CD4-positive, alpha-beta T cell treated with Interleukin-4 for 1 hour (primary cell): ENCODE measurements at places on chromosomes 11 and 22.

GRCh38 chr11:59144096-59144495, 1.4 kb downstream of the FAM111A start:
- DNase-seq = peak; percentile 13

DNA sequence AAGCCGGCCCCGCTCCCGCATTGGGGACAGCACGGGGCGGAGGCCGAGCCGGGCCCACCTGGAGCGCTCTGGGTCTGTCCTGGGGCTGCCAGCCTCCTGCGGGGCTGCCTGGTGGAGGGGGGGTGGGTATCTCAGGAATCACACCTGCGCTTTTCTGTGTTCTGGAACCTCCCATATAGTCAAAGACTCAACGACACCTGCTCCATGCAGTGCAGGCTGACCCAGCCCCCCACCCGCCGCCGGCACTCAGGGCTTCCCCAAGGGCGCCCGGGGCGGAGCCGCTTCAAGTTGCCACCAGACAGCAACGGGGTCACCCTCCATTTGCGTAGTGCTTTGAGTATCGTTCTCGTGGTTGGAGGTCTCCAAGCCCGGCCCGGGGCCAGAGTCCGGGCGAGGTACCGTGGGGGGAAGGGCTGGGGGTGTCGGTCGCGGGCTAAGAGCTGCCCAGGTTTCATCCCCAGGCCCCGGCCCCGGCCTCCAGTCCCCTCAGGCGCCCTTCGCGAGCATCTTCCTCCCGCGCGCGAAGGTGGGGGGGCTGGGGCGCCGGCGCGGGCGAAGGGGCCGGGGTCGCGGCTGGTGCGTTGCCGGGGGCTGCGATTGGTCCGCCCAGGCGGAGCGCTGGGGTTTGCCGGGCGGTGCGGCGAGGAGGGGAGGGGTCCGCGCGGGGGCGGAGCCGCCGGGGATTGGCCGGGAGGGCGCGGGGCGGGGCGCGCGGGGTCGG, 6.6 kb downstream of the TSPAN4 start:
- peak; percentile 42 for DNase-seq

DNA sequence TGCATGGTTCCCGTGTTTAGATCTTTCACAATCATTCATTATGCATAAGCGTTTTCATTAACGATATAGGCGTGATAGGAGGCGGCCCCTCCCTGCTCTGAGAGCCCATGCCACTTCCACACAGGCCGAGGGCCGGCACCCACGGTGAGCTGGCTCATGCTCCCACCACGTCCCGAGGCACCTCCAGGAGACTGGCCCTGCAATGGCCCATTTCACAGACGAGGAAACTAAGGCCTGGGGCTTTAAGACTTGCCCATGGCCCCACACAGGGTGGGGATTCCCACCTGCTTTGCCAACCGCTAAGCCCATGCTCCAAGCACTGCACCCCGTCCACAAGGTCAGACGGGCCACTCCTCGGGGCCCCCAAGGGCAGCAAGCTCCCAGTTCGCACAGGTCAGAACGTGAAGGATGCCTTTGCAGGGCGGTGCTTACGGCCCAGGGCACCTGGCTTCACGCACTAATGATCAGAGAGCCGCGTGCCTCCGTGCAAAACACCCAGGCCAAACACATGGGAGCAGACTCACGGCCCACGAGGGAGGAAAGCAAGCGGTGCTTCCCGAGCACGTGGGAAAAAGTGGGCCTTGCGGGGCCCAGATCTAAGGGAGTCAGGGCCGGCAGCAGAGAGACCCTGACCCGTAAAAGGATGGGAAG, 8.3 kb downstream of the OSBPL5 start:
- no peak for DNase-seq

DNA sequence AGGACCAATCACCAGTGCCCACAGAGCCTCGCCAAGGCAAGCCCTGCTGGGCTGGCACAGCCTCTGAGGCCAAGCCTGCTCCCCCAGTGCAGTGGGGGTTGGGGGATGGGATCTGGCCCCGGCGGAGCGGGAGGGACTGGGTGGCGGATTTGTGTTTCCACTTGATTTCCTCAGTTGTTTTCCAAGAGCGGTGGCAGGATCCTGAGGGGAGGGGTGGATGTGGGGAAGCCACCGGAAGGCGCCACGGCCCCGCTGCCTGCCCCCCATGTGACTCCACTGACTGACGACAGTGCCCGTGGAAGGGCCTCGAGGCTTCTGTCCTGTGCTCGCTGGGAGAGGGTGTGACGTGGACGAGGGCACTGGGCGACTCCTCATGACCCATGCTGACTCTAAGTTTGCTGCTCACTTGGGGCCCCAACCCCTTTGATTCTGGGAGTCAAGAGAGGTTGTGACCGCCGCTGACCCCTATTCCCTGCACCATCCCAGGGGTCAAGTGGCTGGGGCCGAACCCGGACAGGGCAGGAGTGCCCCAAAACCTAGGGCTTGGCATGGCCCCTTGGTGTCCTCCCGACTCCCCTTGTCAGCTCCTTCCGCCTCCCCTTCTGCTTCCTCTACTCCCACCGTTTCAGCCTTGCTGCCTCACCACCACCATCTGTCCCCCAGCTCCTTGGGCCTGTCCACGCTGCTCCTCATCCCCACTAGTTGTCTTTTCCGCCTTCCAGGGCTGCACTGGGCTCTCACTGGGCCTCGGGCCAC, 23.5 kb upstream of the PICK1 start:
- DNase-seq = no peak

DNA sequence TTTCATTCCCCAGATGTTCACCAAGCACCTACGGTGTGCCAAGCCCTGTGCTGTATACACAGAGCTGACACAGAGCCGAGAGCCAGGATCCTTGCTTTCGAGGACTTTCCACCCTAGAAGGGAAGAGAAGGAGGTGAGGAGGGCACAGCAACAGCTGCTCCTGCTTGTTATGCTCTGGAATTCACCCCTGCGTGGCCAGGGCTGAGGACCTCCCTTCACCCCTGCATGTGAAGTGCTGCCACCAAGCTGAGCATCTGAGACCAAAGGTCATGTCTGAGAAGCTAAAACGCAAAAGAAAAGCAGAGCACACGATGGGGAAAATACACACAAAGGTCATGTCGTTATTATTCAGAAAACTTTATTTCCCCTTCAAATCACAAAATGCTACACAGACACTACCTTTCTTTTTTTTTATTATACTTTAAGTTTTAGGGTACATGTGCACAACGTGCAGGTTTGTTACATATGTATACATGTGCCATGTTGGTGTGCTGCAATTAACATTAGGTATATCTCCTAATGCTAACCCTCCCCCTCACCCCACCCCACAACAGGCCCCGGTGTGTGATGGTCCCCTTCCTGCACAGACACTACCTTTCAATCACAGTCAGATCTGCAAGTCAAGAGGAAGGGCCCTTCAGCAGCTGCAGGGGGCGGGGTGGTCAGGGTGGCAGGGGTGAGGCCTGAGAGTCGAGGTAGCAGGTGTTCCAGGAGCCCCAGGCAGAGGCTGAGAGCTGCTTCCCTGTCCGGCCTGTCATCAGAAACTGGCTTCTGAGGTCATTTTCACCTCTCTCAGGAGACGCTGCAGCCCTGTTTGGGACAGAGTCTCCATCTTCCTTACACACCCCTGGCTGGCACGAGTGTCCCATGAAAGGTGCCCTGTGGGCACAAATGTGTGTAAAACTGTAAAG, 40.1 kb upstream of the PRR5 start:
- DNase-seq = no peak

DNA sequence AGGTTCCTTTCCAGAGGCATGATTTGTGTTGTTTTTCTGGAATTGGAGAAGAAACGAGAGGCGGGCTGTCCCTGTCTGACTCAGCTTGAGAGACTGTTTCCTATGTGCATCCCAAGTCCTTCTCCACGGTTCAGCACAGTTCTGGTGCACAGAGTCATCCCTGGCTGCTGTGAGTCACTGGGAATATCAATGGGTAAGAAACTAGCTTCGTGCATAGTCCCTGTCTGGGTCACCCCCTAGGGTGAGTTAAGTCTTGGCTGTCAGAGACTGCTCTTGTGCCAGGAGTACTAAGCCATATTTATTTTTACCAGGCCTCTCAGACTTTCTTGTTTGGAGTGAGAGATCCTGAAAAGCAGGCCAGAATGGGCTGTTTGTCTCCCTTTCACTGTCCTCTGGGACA, 2.4 kb upstream of the LRP4 start:
- DNase-seq = no peak

DNA sequence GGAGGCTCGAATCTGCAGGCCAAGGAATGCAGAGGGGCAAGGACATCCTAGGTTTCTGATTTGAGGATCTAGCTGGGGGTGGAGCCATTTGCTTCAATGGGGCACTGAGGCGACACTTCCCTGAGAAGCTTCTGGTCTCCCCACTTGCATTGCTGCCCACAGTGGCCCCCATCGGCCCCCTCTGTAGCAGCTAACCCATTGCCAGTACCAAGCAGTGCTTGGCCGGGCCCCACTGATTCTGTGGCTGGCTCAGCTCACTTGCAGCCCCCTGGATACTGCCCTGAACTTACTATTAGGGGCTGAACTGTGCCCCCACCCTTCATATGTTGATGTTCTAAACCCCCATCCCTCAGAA, 42.9 kb upstream of the SHISAL1 start:
- no peak for DNase-seq
